T-helper 1 cell (primary cell): ENCODE measurements at places on chromosomes 5 and 9.

DNA sequence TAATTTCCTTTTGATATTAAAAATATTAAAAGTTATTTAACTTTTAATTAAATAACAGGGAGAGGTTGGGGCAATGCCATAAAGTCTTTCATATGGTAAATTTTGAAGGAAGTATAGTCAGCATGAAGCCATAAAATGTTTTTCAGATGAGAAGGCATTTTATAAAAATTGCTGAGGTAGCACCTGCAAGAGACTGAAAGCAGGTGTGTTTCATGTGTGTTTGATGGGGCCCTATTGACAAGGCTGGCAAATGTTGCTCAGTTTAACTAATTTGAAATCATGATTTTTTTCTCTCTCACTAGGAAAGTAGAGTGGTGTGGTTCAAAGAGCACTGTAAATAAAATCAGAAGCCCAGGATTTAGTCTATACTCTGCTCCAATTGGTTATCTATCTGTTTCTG lies 805.8 kb upstream of the C9orf72 start:
- no peak for DNase-seq

GRCh38 chr5:75078027-75078426 lies 25.7 kb upstream of the GCNT4 start:
- no peak for DNase-seq

DNA sequence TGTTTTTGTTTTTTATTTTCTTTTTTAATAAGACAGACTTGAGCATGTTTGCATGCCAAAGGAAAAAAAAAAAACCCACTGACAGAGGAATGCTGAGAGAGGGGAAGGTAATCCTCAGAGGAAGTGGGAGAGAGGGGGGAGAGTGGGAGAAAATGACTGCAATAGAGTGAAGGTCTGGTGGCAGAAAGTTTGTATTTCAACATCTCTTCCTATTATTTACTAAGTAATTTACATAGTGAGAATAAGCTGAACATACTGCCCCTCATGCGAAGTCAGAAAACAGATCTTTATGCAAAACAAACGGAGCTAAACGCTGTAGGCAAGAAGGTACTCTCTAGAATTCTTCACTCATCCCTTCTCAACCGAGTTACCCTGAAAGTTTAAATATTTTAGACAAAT lies 45.0 kb downstream of the ELL2 start:
- no peak for DNase-seq

GRCh38 chr9:21670374-21670773 lies 132.1 kb upstream of the MTAP start:
- no peak for DNase-seq

DNA sequence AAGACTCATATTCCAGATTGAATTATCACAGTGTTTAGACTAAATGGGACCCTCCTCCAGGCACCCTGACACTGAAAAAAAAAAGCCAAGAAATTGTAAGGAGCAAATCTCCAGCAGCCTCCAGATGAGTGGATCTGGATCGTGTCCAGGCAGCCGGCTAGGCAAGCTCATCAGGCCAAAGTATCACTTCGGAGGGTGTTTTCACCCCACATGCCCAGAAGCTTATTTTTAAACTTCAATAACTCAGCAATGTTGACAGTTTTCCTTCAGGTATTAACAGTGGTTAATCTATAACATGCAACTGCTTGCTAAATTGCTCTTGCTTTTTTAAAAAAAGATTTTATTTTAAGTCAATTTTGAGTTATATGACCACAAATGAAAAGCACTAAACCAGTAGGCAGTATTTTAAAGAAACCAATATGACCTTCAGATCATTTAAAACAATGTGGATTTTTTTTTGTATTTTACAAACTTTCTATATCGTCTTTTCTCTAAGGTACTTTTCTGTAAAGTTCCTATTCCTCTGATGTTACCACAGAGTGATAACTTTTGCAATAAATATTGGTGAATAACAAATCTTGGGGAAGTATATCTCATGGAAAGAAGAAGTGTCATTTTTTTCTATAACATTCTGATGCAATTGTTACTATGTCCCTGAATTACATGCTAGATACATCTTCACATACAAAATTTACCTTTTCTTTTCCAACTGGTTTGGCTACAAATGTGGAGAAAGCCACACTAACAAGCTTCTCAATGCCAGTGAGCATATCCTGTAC lies 30.7 kb downstream of the ACOT12 start:
- DNase-seq: no peak
